ENCODE measurements at places on chromosomes 7 and 10. TPM values are rescaled to one million over a fixed set of nuclear protein-coding genes. Genes with fewer than 3 reads are reported as not detected.

DNA sequence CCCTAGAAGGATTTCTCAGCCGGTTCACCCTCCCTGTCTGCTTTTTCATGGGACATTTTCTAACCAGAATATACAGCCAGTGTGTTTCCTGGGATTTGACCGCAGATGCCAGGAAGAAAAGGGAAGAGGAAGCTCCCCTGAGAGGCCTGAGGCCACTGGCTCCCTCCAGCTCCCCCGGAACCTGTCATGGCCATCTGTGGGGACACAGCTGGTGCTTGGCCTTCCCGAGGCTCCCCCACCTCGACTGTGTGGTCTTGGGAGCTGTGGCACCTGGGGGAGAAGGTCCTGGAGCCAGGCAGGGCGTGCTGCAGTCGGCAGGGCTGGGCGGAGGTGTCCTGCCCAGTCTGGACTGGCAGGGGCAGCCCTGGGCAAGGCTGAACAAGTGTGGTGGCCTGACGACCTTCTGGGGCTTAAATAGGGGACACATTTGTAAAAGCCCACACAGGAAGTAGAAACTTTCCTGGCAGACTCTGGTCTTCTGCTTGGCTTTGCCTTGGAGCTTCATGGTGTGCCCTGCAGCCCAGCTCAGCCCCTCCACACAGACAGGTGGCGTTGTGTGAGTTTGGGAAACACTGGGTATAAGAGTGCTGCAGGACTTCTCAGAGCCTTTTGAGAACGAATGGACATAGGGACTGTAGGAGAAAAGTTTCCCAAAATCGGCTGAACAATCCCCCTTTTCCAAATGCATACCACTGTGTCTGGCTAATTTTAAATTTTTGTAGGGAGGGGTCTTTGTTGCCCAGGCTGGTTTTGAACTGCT is 6.8 kb downstream of the BRI3 start:
- H3K36me3 ChIP-seq, result peaks cover 9% of the 10 kb centered on the region
- H3K27ac ChIP-seq, result peak overlapping the region; percentile 80
- DNase-seq, result no peak
- H3K4me1 ChIP-seq, result peaks cover 52% of the 10 kb centered on the region
- no peak overlapping the region for H3K4me3 ChIP-seq

GRCh38 chr10:132723330-132723970 is 62.5 kb downstream of the NKX6-2 start:
- H3K4me1 ChIP-seq, result peaks cover 15% of the 10 kb centered on the region
- DNase-seq, result no peak
- H3K27ac ChIP-seq, result no peak overlapping the region

ABLIM1 gene
- total RNA-seq, result 13.5 TPM

LBX1 gene
- total RNA-seq, result not detected

SLC18A2 gene
- not detected for total RNA-seq

C10orf53 gene
- total RNA-seq, result not detected

DYDC2 gene
- not detected for total RNA-seq

PAX4 gene
- total RNA-seq, result not detected

Data from chondrocyte (in vitro differentiated cells).